Fibroblast of skin of left biceps (primary cell): ENCODE measurements at places on chromosomes 5 and 9.

- no peak for DNase-seq
These were observed 56.2 kb upstream of the TRAF1 start for GRCh38 chr9:120982836-120983235.

- peak; percentile 28 for DNase-seq
These were observed 187.6 kb downstream of the CETN3 start for GRCh38 chr5:90221951-90222350.

DNA sequence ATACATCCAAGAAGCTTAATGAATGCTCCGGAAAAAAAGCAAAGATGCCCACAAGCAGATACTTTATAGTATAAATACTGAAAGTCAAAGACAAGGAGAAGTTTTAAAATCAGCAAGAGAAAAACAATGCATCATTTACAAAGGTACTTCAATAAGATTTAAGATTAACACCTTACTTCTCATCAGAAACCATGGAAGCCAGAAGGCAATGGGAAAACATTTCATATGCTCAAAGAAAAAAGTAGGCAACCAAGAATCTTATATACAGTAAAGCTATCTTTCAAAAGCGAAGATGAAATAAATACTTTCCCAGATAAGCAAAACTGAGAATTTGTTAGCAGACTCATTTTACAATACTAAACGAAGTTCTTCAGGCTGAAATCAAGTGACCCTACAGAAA, 51.1 kb downstream of the ABHD17B start:
- DNase-seq: no peak

DNA sequence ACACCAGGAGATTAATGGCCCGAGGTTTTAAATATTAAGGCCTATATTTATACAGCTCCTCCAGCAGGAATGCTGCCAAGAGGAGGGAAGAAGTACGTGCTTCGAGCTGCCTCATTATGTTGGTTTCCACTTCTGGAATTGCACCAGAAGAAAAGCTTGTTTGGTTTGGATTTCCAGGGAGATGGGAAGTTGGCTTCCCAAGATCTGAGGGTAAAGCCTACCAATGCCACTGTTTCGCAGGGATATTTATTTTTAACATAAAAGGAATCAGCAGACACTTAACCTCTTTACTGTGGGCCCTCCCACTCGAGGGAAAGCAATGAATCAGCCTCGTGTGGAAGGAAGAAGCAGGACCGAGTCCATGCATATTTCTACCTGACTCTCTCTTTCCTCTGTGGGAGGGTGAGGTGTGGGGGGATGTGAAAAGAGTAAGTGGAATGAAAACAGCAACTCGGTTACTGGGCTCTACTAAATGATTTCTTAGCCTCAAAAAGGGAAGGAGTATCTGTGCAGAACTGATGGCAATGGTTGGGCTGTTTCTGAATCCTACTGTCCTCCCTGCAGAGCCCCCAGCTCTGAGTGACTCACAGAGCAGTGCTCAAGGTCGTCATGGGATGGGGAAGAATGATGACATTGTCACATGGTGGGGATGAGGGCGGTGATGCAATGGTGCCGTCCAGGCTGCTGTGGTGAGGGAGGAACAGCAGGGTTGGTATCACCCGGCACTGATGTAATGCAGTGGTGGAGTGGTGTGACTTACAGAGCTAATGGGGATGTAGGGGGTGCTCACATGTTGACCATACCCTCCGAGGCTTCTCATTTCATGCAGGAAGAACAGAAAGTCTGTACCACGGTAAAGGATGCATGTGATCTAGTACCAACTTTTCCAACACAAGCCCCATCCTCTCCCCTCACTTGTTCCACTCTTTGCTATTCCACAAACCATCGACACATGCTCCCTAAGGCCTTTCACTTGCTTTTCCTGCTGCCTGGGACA, 215.0 kb upstream of the PANK3 start:
- peak; percentile 59 for DNase-seq

GRCh38 chr9:78272307-78272706, 24.6 kb upstream of the PSAT1 start:
- no peak for DNase-seq

- no peak for DNase-seq
These were observed 49.7 kb downstream of the NKD2 start for GRCh38 chr5:1058083-1058945.

GRCh38 chr9:120351106-120351505, 228.9 kb downstream of the CDK5RAP2 start:
- DNase-seq: no peak

GRCh38 chr5:158837908-158838307, 261.8 kb downstream of the EBF1 start:
- DNase-seq: no peak

- no peak for DNase-seq
These were observed 616.6 kb downstream of the TLE1 start for GRCh38 chr9:81072758-81073157.

- DNase-seq: no peak
These were observed 1.4 kb upstream of the HSDL2 start for GRCh38 chr9:112378328-112379176.
